ENCODE measurements at places on chromosomes 6 and 20.

DNA sequence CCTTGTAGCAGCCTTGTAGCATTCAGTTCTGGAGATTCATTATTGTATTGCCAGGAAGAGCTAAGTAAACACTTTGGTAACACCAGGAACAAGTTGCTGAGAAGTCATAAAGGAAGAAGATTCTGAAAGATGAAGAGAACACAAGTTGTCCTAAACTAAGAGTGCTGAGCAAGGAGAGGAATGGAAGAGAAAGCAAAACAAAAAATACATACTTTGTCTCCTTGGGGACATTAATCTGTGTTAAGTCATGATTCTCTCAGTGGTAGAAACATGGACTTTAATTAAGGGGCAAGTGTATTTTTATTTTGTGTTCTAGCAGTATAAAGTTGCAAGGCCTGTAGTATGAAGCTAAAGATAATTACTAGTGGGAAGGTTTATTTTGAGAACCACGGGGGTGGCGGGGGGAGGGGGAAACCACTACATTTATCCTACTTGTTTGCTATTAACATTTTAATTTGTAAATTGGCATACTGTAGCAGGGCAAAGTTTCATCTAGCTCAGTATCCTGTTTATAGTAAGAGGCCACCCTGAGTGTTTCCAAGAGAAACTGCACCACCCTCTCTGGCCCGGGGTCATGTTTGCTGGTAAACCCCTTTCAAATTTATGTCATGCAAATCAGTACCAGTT is 463.0 kb downstream of the CDKAL1 start:
- DNase-seq = no peak

- DNase-seq = no peak
Measured at GRCh38 chr6:41547799-41548097, 1.6 kb downstream of the FOXP4 start.

DNA sequence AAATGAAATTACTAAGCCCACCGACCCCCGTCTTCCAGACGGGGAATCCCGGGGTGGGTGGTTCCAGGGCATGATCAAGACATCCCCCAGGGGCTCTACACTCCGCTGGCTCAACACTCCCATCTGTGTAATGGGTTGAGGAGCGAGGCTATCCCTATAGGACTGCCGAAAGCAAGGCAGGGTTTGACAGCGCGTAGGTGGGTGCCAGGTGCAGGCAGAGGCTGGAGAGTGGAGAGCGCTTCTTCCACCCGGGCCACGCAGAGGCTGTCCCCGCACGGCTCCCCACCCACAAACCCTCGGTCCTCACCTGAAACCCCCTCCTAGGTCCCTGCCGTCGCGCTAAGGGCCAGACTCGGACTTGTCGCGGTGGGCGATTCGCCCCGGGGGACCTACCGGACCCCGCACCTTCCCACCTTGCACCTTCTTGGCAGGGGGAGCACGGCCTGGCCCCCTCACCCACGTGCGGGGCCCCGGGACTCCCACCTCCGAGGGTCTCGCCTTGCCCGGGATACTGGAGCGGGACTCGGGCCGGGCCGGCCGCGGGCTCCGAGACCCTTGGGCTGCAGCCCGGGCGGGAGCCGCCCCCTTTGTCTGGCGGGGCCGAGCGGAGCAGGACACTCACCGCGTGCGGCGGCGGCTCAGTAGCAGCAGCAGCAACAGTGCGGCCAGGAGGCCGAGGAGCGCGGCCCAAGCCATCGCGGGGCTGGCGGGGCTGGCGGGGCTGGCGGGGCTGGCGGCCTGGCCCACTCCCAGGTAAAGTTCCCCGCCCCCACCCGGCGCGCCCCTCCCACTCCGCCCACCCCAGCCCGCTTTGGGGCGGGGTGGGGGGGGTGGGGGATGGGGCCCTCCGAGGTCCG is at the start of gene PTGIS:
TSS of gene PTGIS (minus strand) at position 717 of the 857 bp plus-strand sequence. CDS start at position 696, 21 bp downstream.
- peak; percentile 58 for DNase-seq

- no peak for DNase-seq
Measured at GRCh38 chr20:45630371-45630770, 713 bp downstream of the WFDC9 start.

DNA sequence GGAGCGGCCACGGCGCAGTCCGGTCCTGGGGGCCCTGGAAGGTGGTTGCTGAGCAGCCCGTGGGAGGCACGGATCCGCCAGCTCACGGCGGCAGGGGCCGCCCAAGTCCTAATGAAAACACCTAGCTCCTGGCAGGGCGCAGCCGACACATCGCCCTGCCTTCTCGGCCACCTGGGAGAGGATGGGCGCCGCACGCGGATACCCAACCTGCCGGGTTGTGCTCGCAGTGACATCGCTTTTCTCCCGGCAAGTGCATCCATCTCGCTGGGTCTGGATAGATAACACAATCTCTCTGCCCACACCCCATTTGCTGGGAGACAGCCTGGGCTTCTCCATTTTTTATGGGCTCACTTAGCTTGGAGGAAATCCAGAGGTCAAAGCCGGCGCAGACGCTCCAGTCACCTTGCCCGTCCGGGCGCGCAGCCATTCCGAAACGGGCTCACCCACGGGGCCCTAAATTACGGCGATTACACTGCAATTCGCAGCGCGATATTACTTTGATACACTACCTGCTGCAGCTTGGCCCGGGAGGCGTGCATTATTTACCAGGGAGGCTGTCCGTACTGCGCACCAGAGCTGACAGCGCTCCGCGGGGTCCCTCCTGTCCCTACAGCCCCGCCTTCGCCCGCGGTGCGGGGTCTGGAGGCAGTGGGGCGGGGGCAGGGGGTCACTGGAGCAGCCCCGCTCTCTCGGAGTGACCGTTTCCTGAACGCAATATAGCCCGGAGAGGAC is 36.2 kb upstream of the CCDC167 start:
- DNase-seq = no peak

- no peak for DNase-seq
Measured at GRCh38 chr6:34900321-34901031, 11.4 kb downstream of the ANKS1A start.

GRCh38 chr6:11552442-11552841 is 14.9 kb downstream of the TMEM170B start:
- DNase-seq = no peak

DNA sequence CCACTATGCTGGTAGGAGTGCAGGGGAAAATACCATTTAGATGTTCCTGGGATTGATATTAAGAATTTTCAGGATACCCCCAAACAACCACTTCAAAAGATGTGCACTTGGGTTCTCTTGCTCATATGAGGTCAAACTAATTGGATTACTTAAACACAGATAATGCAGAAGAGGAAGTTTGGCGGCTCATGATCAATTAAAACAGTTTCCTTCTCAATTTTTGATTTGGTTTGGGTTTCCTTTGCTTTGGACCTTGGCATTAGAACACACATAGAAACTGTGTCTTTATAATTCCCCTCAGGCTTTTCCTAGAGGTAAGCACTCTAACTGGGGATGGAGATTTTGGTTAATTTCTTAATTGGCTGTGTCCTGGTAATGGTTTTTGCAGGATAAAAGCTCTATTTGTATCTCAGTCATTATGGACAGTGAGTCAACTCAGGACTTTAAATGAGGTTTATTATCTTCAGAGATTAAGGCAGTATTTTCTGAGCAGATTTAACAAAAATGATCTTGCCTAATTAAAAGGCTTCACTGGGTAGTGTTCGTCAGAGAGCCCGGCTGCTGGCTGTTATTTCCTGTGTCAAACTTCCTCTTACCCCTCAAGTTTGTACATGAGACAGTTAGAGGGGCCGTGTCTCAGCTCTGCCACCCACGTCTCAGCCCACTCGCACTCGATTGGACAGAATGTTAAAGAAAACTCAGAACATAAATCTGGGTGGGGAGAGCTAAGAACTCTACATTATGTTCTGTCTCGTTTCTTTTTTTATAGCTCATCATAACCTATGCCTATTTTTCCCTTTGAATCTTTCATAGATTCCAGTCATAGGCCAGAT is 50.3 kb upstream of the PREP start:
- DNase-seq = no peak

GRCh38 chr6:166301611-166302529 is 6.3 kb downstream of the PRR18 start:
- DNase-seq = no peak

GRCh38 chr6:16420337-16420714 is 181.9 kb downstream of the GMPR start:
- no peak for DNase-seq

GRCh38 chr6:144148886-144149285 is 1.4 kb upstream of the STX11 start:
- DNase-seq = no peak

DNA sequence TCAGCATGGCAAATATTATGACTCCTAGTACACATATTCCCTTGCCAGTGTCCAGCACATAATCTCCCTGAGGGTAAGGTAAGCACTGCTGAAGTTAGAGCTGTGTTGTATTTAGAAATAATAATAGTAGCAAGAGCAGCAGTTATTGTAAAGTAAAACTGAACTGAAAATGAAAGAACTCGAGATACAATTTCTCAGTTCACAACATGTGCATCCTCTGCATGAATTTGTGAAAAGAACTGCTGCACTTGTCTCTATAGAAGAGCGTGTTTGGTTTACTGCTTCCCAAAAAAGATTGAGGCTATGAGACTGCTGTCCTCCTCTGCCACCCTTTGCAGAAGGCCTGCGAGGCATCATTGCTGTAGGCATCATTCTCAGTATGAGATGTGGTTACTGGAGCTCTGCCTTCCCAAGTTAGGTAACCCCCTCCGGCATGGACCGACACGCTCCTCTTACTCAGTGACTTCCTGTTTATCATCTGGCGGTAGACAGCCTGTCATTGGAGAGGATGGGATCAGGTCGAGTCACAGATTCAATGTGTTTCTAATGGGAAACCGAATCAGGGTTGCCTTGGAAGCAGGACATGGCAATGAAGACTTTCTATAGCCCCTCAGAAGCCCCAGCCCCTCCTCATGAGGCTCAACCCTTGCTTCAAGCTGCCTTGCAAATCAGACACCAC is 48.1 kb downstream of the SLC24A3 start:
- no peak for DNase-seq

DNA sequence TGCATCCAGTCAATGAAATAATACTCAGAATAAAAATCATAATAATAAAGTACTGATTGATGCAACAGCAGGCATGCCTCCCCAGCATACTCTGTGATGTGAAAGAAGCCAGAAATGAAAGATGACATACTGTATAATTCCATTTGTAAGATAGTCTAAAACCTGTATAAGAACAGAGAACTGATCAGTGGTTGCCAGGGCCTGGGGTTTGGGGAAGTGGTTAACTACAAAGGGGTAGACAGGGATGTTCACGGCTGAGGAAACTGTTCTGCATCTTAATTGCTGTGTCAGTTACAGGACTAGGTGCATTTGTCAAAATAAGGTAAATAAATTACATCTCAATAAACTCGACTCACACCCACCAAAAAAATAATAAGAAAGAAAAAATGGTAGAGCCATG is 81.3 kb upstream of the BMP2 start:
- no peak for DNase-seq

DNA sequence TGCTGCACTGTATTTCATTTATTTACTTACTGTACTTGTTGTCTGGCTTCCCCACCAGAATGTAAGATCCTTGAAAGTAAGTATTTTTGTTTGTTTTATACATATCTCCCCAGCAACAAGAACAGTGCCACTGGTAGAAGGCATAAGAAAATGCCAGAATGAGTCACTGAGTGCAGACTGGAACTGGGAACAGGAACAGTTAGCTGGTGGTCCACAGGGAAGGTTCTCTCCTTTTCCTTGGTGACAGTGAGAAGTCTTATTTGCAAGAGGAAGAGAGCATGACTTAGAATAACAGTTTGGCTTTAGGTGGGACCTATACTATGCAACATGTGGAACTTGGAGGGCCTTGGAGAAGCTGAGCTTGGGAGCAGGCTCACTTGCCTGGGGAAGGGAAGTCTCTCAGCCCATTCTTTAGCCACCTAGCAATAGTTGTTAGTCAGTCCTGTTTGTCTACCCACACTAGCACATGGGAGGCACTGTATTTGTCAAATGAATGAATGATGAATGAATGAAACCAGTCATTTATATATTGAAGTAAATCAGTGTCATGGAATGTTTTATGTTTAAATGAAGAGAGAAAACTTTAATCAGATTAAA is 203.5 kb downstream of the KCNQ5 start:
- no peak for DNase-seq

DNA sequence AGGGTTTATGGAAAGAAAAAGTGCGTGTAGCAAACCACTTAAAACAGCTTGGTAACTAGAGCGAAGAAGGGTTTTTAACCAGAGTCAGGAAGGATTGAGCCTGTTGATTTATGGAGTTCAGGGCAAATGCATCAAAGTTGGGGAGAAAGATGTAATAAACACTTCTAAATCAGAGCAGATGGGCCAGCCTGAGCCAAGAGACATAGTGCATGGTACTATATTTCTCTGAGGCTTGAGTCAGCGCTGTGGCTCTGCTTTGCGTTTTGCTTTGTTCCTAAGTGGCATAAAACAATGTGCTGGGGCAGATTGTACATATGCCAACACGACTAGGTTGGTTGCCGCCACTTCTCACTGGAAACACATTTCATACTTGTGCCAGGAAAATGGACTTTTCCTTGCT is 111.3 kb downstream of the BCKDHB start:
- DNase-seq = no peak

DNA sequence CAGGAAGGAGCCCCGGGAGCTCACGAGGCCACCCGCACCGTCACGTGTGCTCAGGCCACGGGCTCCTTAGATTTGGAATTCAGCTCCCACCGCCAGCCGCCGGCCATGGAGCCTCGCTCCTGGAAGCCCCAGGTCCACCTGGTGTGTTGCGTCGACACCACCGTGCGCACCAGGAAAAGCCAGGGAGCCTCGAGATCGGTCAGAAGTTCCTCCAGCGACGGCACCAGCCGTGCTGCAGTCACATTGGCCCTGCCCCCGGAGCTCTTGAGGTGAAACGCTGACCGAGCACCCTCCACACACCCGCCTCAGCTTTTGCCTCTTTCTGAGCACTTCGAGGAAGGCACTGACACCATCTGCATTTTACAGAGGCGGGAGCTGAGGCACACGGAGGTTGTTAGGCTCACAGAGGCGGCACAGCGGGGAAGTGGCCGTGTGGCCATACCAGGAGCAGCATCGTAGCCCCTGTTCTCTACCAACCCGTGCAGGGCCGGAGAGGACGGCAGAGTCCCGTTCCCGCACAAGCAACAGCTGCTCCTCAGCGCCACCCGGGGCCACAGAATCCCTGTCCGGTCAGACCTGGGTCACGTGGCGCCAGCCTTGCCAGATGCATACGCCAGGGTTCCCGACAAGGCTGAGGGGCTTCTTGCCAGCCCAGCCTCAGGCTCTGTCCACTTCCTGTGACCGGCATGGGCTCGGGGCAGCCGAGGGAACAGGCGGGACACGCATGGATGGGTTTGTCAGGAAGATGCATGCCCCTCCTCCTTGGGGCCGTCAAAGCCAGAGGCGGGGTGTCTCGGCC is 7.6 kb downstream of the NKAIN4 start:
- no peak for DNase-seq

DNA sequence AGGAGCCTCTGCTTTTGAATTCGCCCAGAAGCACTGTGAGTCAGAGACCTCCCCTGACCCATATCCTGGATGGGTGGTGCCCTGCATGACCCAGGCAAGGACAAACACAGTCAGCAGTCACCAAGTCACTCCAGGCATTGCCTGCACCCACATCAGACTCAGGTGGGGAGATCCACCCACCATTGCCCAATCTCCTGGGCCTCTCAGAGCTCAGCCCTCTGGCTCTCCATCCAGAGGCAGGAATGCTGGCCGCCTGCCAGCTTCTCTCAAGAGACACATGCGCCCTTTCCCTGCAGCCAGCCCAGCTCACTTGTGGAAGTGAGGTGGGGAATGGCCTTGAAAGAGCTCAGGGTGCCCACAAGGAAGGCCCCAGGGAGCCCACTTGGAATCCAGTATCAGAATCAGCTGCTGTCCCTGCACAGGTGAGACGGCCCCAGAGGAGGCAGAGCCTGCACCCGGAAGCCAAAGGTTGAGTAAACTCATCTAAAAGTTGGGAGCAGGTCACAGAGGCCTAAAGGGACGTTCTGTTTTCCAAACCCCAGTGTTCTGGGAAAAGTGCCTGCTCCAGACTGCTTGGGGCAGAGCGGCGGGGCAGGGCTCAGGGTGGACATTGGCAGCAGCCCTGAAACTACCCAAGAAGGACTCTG is 129.8 kb downstream of the PREX1 start:
- no peak for DNase-seq
